Psoas muscle (tissue), 8 donors: ENCODE measurements at places on chromosomes 2 and 18.

DNA sequence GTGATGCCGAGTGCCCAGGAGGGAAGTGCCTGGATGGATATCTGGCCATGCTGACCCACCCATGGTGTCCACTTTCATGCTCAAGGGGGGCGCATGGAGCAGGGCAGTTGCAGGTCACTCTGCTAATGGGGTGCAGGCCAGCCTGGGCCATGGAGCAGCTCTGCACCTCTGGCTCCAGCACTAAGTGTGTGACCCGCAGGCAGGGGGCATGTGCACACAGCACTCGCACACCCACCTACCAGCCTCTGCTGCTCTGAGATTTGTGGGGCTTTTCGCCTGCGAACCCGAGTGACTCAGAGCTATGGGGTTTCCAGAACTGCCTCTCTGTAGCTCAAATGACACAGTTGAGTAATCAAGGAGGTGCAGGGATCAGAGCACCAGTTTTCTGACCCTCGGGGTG is 66.2 kb downstream of the CYP26B1 start:
- no peaks in the 10 kb centered on the region for H3K4me1 ChIP-seq
- H3K36me3 ChIP-seq, result no peaks in the 10 kb centered on the region
- no peak for DNase-seq
- H3K4me3 ChIP-seq, result no peak overlapping the region

GRCh38 chr18:44245019-44245418 is 435.7 kb upstream of the SETBP1 start:
- H3K4me1 ChIP-seq, result no peaks in the 10 kb centered on the region
- no peak overlapping the region for H3K4me3 ChIP-seq
- H3K36me3 ChIP-seq, result no peaks in the 10 kb centered on the region
- no peaks in the 10 kb centered on the region for H3K27me3 ChIP-seq

GRCh38 chr2:116141891-116142474 is 1672.5 kb upstream of the DDX18 start:
- H3K4me3 ChIP-seq, result no peak overlapping the region
- no peaks in the 10 kb centered on the region for H3K27me3 ChIP-seq
- no peak overlapping the region for H3K27ac ChIP-seq
- no peak for DNase-seq
- no peaks in the 10 kb centered on the region for H3K4me1 ChIP-seq
- H3K36me3 ChIP-seq, result no peaks in the 10 kb centered on the region

DNA sequence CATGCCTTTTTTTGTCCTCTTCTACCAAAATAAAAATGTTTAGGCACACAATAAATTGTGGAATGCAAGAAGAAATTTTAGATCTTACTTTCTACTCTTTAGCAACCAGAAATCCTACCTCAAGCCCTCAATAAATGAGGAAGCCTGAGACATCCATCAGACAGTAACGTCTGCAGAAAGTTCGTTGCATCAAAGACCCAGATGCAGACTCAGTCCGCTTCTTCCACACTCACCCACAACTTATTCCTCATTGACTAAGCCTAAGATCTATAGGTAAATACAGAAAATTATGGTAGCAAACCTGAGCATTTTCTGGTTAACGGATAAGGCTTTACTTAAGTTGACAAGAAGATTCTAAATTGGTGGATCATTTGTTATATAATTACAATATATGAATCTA is 579.4 kb upstream of the ID2 start:
- no peak overlapping the region for H3K4me3 ChIP-seq
- no peak overlapping the region for H3K27ac ChIP-seq
- H3K4me1 ChIP-seq, result no peaks in the 10 kb centered on the region
- DNase-seq, result no peak
- no peaks in the 10 kb centered on the region for H3K27me3 ChIP-seq

- no peaks in the 10 kb centered on the region for H3K4me1 ChIP-seq
These were observed 143.7 kb upstream of the TTC39C start for GRCh38 chr18:23870676-23871380.

GRCh38 chr2:3408781-3409180 is 29.3 kb downstream of the TRAPPC12 start:
- no peak overlapping the region for H3K27ac ChIP-seq
- DNase-seq, result no peak
- H3K27me3 ChIP-seq, result no peaks in the 10 kb centered on the region
- no peaks in the 10 kb centered on the region for H3K4me1 ChIP-seq
- H3K4me3 ChIP-seq, result no peak overlapping the region

- H3K27ac ChIP-seq, result no peak overlapping the region
- H3K27me3 ChIP-seq, result no peaks in the 10 kb centered on the region
- H3K4me3 ChIP-seq, result no peak overlapping the region
- H3K4me1 ChIP-seq, result no peaks in the 10 kb centered on the region
- no peaks in the 10 kb centered on the region for H3K36me3 ChIP-seq
These were observed 56.8 kb upstream of the SPAG16 start for GRCh38 chr2:213227458-213227857.

- H3K27ac ChIP-seq, result no peak overlapping the region
- no peaks in the 10 kb centered on the region for H3K27me3 ChIP-seq
- DNase-seq, result no peak
- H3K4me1 ChIP-seq, result no peaks in the 10 kb centered on the region
These were observed 745.0 kb upstream of the ACVR2A start for GRCh38 chr2:147099845-147100244.

DNA sequence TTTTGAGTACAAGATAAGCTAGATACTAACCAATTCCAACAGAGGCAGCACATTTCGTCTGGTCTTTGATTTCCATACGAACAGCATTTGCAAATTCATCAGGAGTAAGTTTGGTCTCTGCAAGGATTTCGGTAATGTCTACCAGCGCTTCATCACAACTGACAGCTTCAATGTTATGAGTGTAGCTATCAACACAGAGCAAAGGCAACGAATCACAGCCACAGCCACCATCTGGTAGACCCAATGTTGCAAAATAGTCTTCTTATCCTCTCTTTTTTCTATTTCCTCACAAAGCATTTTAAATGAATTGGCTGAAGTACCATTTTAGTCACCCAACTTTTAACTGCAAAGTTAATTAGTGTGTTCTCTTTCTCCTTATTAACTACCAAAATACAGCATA is 68.3 kb downstream of the REV1 start:
- no peak overlapping the region for H3K4me3 ChIP-seq
- DNase-seq, result no peak
- peaks cover 6% of the 10 kb centered on the region for H3K36me3 ChIP-seq
- H3K4me1 ChIP-seq, result peaks cover 16% of the 10 kb centered on the region
- H3K27me3 ChIP-seq, result no peaks in the 10 kb centered on the region

DNA sequence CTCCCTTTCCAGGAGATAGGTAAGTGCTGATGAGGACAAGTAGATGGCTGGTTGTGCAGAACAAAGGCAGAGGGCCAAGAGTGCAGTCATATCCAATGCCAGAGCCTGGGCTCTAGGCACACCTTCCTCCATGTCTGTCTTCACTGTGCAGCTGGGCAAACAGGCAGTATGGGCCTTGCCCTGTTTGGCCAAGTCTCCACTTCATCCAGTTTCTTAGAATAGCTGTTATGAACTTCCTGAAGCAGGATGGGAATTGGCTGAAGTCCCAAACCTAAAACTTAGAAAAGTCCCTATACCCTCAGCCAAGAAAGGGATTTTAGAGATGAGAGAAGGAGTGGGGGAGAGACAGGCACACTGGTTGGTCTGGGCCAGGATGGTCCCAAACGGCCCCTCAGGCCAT is 37.5 kb upstream of the CYP26B1 start:
- H3K4me3 ChIP-seq, result no peak overlapping the region
- DNase-seq, result no peak
- H3K36me3 ChIP-seq, result no peaks in the 10 kb centered on the region
- H3K4me1 ChIP-seq, result no peaks in the 10 kb centered on the region
- no peak overlapping the region for H3K27ac ChIP-seq
- H3K27me3 ChIP-seq, result no peaks in the 10 kb centered on the region

DNA sequence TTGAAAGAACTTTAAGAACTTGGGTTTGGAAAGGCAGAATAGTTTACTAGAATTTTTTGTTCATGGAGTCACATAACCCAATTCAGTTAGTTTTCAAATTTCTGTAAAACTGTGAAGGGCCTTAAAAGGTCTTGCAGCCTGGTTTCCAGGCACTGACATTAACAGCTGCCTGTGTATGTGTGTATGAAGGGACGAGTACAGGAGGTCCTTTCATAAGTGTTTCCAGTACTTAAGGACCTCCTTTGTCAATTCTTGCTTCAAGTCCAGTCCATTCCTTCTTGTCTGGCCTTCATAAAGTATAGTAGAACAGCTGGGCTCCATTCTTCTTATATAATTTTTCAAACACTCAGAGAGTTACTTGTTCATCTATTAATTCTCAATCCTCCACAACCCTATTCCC is 136.5 kb downstream of the NR4A2 start:
- DNase-seq, result no peak
- no peaks in the 10 kb centered on the region for H3K36me3 ChIP-seq
- H3K27me3 ChIP-seq, result no peaks in the 10 kb centered on the region
- H3K4me1 ChIP-seq, result no peaks in the 10 kb centered on the region
- H3K27ac ChIP-seq, result no peak overlapping the region
- H3K4me3 ChIP-seq, result no peak overlapping the region

- H3K4me1 ChIP-seq, result peaks cover 25% of the 10 kb centered on the region
- H3K27ac ChIP-seq, result no peak overlapping the region
- no peaks in the 10 kb centered on the region for H3K36me3 ChIP-seq
- no peak for DNase-seq
- H3K4me3 ChIP-seq, result no peak overlapping the region
- no peaks in the 10 kb centered on the region for H3K27me3 ChIP-seq
These were observed 80.7 kb downstream of the FHOD3 start for GRCh38 chr18:36378205-36378604.

DNA sequence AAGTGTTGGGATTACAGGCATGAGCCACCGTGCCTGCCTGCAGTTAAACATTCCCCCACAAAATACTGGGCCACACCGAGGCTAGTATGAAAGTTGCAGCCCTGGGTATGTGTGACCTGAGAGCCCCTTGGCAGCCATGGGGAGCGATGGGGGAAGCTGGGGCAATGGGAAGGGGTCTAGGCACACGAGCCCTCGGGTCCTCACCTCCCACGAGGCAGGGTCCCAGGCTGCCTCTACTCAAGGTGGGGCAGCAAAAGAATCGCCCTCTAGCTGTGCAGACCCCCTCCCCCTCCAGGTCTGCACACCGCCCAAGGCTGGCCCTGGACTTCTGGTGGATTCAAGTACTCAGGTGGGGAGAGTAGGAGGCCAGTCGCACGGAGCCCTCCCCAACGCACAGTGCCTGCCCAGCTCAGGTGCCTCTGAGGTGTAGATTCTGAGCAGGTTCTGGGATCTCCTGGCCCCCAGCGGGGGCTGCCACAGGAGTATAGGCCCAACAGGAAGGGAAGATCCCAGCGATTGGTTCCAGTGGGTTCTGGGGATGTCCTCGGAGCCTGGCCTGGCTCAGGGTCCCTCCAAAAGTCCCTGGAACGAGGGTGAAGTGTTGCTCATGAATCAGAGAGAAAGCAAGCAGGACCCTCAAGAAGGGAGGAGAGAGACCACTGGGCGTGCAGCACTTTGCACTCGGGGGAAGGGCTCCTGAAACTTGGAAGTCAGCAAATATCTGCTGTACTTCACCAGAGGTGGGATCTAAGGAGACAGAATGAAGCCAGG is 2.6 kb downstream of the GPR35 start:
- H3K4me3 ChIP-seq, result no peak overlapping the region

DNA sequence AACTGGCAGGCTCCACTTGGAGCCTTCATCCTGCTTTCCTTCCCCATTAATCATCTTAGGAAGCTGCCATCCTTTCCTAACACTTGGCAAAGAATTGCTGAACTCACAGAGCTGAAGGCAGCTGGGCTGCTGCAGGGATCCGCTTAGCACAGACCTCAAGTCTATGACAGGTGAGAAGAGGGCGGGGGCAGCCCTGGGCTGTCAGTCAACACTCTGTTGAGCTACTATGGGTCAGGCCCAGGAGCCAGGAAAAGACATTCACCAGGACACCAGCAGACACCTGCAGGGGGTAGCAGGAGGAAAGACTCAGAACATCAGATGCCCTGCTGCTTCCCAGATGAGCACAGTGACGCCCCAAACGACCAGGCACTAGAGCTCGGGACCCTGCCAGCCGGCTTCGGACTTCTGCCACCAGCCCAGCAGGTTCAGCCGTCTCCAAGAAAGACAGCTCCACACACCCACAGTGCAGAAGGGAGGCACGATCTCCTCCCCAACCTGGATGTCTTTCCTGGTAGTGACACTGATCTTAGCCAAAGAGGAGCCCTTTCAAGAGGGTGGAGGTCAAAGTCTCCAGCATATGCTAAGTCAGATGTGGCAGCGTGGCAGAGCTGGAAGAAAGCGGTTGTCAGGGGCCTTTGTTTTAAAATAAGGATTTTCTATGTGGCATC is 55.2 kb downstream of the SNORC start:
- H3K36me3 ChIP-seq, result no peaks in the 10 kb centered on the region
- peaks cover 64% of the 10 kb centered on the region for H3K27me3 ChIP-seq
- H3K4me3 ChIP-seq, result no peak overlapping the region

GRCh38 chr2:45283764-45284620 is 274.7 kb upstream of the SIX2 start:
- peaks cover 4% of the 10 kb centered on the region for H3K4me1 ChIP-seq
- no peaks in the 10 kb centered on the region for H3K27me3 ChIP-seq
- no peak overlapping the region for H3K27ac ChIP-seq
- no peak for DNase-seq
- no peak overlapping the region for H3K4me3 ChIP-seq

GRCh38 chr2:47070920-47071824 is 83.9 kb downstream of the STPG4 start:
- peaks cover 66% of the 10 kb centered on the region for H3K4me1 ChIP-seq
- no peak overlapping the region for H3K4me3 ChIP-seq
- no peaks in the 10 kb centered on the region for H3K27me3 ChIP-seq
- DNase-seq, result peak; percentile 86
- H3K27ac ChIP-seq, result peak overlapping the region; percentile 82

DNA sequence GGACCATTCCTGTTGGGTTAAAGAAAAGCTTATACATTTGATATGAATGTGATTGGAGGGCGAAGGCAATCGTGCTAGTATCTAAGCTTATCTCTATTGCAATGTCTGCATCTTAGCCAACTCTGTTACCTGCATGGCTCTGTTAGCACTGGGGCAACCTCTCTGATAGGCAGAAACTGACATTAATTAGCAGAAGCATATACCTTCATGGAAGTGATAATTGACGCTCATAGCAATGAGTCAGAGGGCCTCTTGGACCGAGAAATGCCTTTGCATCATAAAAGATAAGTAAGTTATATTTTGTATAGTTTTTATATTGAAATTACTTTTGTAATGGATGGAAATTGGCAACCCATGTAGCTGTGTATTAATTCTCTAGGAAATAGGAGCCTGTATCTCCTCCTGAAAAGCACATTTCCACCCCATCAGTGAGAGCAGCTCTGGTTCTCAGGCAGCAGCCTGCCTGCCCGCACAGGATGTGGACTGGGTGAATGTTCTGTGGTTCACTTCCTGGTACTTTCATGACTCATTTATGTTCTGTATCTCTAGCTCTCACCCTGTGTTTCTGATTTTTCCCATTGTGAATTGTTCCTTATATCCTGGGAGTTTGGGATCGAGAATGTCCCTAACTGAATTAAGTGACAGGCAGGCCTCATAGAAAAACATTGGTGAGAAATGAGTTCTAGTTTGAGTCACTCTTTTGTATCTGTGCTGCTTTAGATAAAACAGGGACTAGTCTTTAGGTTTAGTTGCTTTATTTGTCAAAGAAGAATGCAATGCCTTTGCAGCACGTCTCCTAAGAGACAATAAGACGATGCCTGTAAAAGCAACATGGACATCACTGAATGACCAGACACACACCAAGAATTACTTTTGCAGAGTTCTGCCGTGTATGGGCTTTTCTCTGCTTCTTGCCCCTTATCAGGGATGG is 344.9 kb downstream of the DCDC2C start:
- no peak for DNase-seq
- no peaks in the 10 kb centered on the region for H3K4me1 ChIP-seq
- no peak overlapping the region for H3K27ac ChIP-seq
- H3K4me3 ChIP-seq, result no peak overlapping the region
- H3K36me3 ChIP-seq, result no peaks in the 10 kb centered on the region
- H3K27me3 ChIP-seq, result no peaks in the 10 kb centered on the region

GRCh38 chr2:60641811-60642788 is 88.6 kb upstream of the BCL11A start:
- H3K4me1 ChIP-seq, result no peaks in the 10 kb centered on the region
- no peak overlapping the region for H3K27ac ChIP-seq
- H3K36me3 ChIP-seq, result no peaks in the 10 kb centered on the region
